ENCODE measurements at places on chromosomes 7 and 10.

DNA sequence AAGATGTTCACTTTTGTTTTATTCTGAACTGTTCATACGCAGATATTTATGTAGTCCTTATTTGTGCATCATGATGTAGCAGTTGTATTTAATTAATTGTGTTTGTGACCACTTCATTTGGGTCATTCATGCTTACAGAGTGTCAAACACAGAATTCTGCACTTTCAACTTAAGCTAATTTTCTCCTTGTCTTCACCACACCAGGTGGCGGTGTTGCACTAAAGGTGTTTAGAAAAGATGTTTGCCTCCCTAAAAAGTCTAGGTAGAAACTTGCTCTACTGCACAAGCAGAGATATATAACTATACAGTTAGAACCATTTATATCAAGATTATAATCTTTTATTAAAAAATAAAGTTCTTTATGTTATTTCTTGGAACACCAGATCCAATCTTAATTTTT lies 1.3 kb upstream of the TAS2R38 start:
- no peak for DNase-seq

DNA sequence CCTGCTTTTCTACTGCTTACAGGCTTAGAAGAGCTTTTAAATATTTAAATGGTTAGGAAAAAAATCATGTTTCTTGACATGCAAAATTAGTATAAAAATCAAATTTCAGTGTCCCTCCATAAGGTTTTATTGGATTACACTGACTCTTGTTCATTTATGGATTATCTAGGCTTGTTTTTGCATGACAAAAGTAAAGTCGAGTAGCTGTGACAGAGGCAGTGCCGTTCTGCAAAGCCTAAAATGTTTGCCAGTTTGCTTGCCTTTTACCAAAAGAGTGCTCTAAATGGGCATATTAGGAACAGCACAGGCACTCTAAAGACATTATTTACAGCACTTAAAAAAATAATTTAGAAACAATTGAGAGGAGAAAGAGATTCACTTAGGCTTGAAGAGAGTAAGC lies 139.6 kb downstream of the TSPAN12 start:
- DNase-seq, result no peak

DNA sequence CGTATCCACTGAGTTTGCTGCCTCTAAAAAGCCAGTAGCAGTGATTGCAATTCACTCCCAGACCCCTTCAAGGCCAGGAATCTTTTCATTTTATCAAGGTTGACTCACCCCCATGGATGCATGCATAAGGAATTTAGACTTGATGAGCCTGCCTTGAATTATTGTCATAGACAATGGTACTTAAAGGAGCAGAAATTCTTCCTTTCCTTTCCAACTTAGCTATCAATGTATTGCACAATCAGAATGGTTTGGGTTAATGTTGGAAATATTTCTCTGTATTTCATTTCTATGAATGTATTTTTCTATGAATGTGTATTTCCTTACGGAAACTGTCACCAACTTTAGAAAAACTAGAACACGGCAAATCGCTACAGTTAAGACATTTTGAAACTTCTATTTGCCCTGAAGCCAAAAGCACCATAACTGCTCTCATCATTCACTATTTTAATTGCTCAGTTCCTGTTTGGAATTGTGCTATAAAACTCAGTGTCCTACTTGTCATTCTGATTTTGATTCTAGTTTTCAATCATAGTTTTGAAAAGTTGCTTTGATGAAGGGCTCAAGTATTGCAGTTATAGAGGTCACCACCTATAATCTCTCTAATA lies 355.7 kb upstream of the AKR1E2 start:
- no peak for DNase-seq

- DNase-seq, result no peak
Measured at GRCh38 chr10:119367841-119368549, 160.6 kb downstream of the GRK5 start.

GRCh38 chr10:119133949-119134348 lies 30.0 kb downstream of the DENND10 start:
- no peak for DNase-seq

- DNase-seq, result no peak
Measured at GRCh38 chr7:102439963-102440795, 6.8 kb downstream of the ORAI2 start.

GRCh38 chr7:107355616-107356015 lies 114.2 kb upstream of the GPR22 start:
- DNase-seq, result no peak

DNA sequence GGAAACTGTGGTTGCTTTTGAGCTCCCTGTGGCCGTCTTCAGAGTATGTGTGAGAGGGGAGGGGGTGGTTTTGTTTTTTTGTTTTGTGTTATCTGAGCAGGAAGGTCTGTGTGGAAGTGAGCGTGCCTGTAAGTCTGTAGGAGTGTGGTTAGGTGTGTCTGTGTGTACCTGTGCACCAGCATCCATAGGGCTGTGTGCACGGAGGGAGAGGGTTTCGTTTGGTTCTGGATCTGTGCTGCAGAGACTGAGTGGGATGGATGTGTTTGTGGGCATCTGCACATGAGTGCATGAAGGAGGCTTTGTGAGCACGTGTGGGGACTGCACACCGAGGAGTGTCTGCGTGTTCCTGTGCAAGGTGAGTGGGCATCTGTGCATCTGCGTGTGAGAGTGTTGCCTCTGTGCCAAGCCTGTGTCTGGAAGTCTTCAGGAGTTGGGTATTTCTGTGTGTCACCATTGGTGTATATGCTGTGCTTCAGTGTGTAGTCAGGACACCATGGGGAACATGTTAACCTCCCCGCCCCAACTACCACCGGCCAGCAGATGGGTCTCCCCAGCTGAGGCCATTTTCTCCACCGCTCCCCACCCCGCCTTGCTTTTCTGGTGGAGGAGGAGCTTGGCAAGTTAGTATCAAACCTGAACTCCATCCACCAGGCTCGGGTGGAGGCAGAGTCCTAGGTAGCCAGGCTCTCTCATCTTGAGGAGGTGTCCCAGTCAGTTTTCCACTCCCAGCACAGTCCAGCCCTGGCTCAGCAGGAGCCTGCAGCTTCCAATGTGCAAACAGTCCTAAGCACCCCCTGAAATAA lies 7.1 kb upstream of the TLX1 start:
- DNase-seq, result no peak

Measured in HEK293T (cell line).